Stimulated activated naive B cell treated with anti-CD40 and anti-IgM and Interleukin-4, amounts not matched to agents 10 μg/mL and 1 μg/mL and 100 μg/mL, for 72 hours (primary cell): ENCODE measurements at places on chromosomes 6 and 20.

- DNase-seq, result no peak
Measured at GRCh38 chr6:39754514-39755115, 29.4 kb upstream of the KIF6 start.

GRCh38 chr6:22146931-22147701 is 149.7 kb downstream of the PRL start:
- DNase-seq, result no peak

DNA sequence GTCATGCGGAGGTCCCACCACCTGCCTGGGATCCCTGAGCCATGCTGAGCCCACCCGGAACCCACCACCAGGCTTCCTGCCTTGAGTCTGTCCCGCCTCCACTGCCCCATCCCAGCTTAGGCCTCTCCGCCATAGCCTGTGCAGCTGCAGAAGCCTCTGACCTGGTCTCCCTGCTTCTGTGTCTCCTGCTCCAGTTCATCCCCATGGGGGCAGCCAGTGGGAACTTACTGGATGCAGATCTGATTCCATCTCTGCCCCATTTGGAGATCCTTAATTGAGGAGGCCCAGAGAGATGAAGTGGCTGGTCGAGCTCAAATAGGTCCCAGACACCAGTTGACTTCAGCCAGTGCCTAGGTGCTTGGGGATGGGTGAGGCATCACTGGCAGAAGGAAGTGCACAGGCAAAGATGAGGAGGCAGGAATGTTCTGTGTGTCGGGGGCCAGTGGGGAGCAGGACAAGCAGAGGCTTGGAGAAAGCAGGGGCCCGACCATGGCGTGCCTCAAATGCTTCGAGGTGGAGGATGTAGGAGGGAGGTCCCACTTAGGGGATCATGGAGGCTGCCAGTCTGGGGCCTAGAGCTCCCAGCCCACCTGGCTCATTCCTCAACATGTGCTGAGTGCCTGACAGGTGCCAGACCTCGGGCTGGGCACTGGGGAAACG is 112.8 kb downstream of the TOX2 start:
- no peak for DNase-seq

DNA sequence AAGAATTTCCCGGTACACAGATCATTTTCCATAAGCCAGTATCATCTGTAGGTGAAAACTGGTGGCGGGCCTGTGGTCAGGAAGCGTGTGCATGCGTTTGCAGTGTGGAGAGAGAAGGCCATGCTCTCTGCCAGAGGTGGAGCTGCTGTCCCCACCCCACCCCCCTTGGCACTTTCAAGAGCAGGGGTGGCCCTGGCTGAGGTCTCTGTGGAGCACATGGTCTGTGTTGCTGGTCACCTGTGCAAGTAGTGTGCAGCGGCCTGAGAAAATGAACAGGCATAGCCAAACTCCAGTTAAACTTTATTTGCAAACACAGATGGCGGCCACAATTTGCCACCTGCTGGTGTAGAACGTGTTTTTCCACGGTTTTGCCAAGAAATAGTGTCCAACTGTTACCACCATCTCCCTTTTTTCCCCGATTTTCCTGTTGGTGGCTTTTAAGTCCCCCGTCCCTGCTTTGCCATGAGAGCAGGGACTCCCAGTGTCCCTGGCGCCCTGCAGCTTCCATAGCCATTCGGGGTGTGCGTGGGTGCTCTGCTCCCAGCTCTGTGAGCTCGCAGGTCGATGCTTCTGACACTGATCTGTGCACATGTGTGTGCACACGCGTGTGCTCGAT is 2.5 kb downstream of the ADRM1 start:
- no peak for DNase-seq

GRCh38 chr20:8948442-8949020 is 120.4 kb upstream of the PLCB4 start:
- no peak for DNase-seq

DNA sequence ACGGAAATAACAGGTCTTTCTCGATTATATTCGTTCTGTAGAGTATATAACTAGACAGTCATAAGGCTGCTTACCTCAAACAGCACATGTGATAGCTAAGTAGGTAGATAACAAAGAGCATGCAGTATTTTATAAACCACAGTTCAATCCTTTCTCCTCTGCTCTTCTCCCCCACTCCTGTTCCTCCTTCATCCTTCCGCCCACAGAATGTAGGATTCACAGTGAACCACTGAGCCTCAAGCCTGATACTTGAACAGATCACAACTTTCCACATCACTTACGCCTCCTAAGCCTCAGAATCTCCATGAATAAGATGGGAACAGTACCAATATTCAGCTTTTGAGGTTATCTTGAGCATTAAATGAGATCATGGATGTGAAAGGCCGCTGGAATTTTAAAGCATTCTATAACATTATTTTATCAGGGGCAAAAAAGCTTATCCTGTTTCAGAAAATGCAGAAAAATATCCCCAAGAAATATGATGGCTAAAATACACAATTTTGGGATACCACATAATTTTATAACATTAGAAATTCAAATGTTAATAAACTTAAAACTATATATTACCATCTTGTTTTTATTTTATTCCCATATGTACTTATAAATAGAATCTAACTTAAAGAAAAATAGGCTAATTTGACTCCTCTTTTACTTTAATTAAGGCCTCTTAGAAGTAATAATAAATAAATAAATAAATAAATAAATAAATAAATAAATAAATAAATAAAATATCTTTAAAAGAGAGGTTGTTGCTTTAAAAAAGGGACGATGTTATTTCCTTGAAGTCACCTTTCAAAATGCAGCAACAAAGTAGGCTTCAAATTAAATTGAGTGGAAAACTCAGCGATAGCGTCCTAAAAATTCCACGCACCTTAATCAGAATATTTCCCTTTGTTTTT is 33.4 kb downstream of the MTFR2 start:
- DNase-seq, result no peak

GRCh38 chr20:653110-653589 is at the start of gene SRXN1:
Gene SRXN1 (minus strand): TSS chr20:653200. CDS start chr20:653185, 15 bp downstream.
- peak; percentile 80 for DNase-seq

GRCh38 chr20:4195499-4195898 is 180.1 kb upstream of the RNF24 start:
- no peak for DNase-seq

GRCh38 chr6:145829950-145830349 is 15.4 kb upstream of the FBXO30 start:
- DNase-seq, result no peak

- no peak for DNase-seq
Measured at GRCh38 chr20:63064745-63065711, 58.3 kb upstream of the BHLHE23 start.
